ENCODE measurements at places on chromosomes 7 and 10.

- DNase-seq = no peak
Measured at GRCh38 chr7:100430493-100431285, 1.1 kb downstream of the MEPCE start.

DNA sequence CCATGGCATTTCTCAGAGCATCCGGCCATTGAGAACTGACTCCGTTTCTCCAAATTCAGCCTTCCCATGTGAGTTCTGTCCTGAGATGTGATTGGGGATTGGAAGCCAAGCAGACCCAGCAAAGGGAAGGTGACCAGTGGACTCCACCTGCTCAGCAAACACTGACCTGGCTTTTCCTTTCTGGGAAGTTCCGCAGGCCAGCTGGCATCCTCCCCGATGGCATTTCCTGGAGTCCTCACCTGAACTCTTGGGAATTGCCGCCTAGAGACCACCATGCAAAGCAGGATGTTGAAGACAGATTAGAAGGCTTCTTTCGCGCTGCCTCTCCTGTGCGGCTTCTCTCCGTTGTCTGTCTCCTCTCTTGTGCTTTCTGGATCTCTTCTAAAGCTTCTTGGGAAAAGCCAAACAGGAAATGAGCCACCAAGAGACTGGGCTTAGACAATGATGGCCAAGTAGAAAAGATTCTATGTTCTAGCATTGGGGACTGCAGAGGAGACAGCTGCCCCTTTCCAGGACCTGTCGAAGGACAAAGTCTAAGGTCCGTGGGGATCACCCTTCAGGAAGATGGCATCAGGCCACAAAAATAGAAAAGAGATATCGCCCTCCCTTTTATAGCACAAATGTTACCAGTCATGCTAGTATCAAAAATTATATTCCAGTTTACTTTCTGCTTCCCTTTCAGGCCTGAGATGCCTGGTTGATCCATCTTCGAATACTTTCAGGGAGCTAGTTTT, 103.7 kb upstream of the INSYN2A start:
- no peak for DNase-seq

DNA sequence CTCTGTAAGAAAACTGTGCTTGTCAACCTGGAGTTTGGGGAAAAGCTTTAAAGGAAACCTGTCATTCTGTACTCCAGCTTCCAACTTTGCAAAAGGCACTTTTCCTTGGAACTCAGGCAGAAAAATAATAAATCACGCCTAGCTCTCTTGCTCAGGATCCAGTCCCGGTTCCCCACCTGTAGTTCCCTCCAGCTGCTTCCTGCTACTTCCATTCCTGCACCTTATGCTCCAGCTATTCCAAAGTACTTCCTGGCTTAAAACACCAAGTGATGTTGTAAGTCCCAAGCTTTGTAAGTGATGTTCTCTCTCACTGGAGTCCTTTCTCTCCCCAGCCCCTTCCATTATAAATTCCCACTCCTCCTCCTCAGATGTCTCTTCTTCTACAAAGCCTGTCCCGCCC, 98.6 kb downstream of the GRM8 start:
- no peak for DNase-seq

DNA sequence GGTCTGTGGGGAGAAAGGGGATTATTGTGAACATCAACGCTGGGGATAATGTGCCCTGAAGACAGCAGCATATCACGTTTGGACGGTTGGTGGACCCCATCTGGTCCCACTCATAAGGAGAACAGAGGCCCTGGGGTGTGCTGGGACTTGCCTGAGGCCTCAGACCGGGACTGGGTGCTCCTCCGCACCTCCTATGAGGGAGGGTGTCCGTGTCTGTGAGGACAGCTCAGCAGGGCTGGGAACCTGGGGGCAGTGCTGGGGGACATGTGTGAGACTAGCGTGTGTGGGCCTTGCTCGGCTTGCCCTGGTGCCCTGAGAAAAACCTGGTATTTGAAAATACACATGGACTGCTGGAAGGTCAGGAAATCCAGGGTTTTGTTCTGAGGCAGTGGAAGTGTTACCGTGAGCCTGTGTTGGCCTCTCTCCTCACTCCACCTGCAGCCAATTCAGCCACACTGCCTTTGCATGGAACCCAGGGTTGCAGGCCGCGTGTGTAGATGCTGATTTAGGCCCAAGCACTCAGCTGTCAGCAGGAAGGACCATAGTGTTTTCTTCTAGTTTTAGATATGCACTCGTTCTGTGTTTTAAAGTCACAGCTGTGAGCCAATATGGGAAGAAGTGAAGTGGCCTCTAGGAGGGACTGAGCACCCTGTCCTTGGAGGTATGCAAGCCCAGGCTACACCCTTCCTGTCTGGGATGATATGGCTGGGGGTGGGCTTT, 13.4 kb upstream of the SH2D4B start:
- no peak for DNase-seq

DNA sequence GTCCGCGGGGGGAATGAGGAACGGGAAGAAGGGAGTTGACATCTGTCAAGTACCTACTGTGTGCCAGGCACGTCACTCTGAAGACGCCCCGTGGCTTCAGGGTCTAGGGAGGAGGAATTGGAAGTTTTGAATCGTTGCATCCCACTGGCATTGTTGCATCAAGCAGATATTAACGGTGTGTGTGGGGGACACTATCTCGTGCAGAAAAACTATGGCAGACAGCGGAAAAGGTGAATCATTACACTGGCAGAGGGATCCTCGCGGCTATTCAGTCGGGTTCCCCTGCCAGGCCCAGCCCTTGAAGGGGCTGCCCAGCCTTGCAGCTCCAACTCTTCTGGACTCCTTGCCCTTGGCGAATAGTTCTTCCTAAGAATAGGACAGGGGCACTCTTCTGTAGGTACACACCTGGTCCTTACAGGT, 1.0 kb upstream of the KIAA1549 start:
- DNase-seq = no peak

DNA sequence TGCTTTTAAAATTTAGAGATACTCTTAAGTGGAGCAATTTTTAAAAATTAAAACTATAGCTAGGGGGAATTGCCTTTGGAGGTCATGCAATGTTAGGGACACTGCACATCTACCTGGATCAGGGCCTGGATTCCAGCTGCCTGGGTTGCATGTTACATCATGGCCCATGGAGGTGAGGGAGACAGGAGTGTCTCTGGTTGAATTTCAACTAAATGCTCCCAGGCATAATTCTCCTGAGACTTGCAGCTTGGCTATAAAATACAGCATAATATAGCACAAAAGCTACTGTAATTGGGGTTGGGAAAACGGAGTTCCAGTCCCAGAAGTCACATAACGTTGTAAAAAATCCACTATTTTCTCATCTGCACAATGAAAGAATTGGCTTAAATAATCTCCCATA, 782.5 kb downstream of the LRMDA start:
- no peak for DNase-seq

DNA sequence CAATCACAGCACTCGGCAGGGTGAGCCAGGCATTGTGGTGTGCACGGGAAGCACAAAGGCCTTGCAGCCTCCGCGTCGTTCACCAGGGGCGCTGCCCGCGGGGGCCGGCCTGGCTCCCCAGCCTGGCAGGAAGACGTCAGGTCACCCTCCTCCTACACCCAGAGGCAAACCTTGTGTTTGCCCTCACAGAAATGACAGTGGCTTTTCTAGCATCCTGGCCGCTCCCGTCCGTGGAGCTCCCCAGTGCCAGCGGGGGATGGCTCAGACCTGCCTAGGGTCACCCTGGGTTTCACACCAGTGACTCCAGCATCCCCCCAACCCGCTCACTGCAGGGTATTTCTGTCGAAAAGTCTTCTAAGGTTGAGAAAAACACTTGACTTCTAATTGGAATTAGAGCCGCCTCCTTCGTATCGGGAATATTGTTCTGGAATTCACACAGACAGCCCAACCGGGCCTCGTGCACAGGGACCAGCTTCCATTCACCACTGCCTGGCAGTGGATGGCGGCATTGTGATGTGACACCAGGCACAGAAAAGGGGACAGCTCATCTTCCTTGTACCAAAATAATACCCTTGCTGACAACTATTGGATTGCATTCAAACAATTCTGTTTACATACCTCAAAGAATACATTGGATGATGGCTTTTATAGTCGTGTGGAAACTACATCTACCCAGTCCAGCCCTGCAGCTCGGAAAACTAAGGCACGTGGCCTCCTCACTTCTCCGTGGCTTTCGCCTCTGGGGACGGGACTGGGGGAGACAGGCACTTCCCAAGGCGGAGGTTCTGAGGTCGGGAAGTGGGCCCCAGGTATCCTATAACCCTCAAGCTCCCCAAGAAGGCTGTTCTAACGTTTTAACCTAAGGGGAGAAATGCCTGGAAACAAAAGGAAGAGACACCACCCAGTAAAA, 109.0 kb downstream of the EBF3 start:
- DNase-seq = no peak

All from trophoblast cell (in vitro differentiated cells and primary cell).